ENCODE measurements at places on chromosomes 5 and 9.

DNA sequence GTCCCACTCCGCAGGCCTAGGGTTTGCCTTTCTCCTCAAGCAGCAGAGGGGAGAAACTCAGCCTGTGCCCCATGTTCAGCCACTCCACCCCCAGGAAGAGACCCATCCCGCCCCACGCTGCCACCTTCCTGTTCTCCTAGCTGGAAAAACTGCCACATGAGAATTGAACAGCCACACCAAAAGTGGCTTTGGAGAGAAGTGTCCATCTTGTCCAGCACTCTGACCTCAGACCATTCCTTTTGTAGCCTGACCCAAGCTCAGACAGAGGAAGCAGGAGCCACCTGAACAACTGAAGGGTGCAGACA is 8.3 kb upstream of the SLC25A48 start:
- no peak for DNase-seq

DNA sequence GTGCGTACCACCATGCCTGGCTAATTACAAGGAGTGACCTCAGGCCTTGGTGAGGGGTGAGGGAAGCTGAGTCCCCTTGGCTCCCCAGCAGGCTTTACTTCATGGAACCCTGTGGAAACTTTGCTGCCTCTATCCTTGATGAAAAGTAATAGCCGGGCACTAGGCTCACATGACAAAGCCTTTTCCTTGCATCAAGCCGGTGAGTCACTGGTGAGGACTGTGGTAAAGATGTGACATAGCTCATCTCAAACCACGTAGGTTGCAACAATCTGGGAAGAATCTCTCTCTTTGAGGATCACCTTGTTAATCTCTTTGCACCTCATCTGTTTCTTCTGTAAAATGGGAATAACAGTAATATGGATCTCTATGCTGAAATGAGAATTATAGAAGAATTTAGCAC is 116.3 kb upstream of the SLC25A48 start:
- DNase-seq, result no peak

- no peak for DNase-seq
These were observed 881 bp downstream of the TNFAIP8 start for GRCh38 chr5:119356612-119357188.

DNA sequence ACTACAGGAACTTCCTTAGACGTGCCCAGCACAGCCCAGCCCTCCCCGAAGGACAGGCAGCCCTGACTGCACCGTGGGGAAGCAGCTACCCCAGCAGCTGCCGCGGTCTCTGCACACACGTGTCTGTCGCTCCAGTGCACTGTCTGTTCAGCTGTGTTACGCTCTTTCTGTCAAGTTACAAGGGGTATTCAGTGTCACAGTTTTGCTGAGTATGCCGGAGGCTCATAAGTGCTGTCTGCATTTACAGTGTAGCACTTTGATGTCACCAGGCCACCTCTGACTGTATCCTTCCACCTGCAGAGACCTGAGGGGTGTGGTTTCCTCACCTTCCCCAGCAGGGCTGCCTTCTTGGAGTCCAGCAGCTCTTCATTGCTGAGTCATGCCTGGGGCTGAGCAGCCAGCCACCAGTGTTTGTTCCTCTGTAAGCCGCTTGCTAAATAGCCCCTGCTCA is 126.8 kb downstream of the EHMT1 start:
- no peak for DNase-seq

DNA sequence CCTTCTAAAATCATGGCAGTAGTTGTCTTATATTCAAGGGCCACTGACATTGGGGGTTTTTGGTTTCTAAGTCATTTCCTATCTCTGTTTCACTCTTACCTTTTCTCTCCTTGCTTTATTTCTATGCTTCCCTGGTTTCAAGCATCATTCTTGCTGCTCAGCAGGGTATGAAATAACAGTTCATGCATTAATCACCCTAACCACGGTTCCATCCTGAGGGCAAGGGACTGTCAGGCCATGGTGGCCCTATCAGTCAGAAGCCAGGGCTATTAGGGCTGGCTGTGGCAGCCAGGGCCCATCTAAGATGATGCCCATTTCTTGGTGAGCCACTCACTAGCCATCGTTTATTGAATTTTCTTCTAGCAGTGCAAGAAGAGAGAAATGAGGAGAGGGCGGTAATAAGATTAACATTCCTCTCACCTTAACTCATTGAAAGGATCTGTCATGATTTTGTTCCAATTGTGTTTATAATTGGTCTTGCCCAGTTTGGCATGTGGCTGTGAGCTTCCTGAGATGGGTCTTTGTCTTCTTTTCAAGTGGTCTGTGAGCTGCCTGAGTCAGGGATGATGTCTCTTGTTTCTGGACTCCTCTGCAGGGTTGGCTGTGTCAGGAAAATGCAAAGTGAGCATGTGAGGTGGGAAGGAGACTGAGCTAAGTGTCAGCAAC is 45.2 kb downstream of the CYSTM1 start:
- no peak for DNase-seq

DNA sequence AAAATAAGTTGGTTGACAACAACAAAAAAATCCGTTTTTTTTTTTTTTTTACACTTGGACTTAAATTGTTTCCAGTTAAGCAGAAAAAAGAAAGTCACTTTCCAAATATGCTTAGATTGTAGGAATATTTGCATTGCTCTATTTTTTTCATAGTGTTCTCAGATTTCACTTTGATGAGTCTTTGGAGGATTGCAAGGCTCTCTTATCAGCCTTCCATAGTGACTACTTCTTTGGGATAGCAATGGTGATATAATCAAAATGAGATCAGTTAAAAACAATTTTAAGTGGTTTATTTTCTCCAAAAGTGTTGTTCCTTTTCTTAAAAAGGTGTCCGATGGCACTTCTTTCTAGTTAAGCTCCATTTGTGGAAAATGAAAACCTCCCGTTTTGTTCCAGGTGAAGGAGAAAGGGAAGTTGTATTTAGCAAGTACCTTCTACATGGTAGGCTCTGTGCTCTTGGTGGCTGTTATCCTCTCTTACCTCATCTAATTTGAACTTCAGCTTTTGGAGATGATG is 3.9 kb downstream of the RASGRF2 start:
- no peak for DNase-seq

GRCh38 chr9:88574953-88575352 is 40.0 kb downstream of the NXNL2 start:
- no peak for DNase-seq

GRCh38 chr5:150489360-150490295 is 18.3 kb upstream of the NDST1 start:
- DNase-seq, result no peak

GRCh38 chr5:143398053-143398355 is 5.5 kb downstream of the NR3C1 start:
- no peak for DNase-seq

DNA sequence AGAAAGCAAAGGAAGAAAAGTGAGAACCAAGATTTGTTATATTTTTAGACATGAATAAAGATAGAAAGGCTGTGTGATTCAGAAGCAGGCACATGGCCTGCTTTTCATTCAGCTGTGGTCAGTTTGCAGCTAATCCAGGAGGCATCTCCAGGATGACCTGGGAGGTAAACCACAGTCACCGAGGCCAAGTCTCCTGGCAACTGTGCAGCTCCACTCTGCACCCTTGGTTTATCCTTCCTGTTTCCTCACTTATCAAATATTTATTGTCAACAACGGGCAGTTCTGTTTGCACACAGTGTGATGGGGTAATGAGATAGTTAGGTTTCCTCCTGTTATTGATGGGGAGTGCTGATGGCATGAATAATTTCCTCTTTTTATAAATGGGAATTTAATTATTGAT is 243.0 kb downstream of the PSAT1 start:
- no peak for DNase-seq

DNA sequence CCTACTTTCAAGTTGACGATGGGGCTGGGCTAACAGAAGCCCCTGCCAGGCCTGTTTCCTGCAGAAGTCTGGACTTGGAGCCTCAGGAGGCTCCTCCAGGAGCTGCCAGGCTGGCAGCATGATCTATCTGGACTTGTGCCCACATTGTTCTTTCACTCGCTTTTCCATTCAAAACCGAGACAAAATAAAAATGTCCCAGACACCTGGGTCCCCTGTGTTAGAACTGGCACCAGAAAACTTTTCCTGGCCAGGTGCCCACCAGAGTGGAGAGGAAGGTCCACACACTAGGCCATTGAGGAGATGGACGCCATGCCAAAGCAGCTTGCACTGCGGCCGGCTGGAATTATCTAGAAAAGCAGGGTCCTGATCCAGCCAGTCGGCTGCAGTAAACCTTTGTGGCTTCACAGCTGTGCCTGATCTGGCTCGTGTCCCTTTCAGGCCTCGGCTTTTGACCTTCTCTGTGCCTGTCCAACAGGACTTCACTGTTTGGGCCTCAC is 78.2 kb downstream of the GCNT1 start:
- no peak for DNase-seq

GRCh38 chr5:179731791-179732411 is 721 bp upstream of the MAML1 start:
- DNase-seq, result no peak

GRCh38 chr5:77697692-77698091 is 59.2 kb upstream of the OTP start:
- no peak for DNase-seq

GRCh38 chr9:108052431-108053080 is 563.0 kb upstream of the KLF4 start:
- DNase-seq, result no peak

- no peak for DNase-seq
These were observed 670 bp upstream of the KIF2A start for GRCh38 chr5:62305358-62305714.

DNA sequence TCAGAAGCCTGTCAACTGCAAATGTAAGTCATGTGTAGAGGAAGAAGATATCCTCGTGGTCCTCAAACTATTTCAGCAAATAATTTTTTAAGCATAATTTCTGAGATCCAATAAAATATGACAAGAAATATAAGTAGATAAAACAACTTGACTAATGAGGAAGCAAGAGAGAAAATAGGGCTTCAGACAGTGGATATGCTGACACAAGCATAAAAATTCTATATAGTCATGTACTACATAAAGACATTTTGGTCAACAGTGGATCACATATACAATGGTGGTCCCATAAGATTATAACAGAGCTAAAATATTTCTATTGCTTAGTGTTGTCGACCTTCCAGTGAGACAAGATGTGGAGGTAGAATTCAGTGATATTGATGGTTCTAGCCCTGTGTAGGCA is 42.2 kb upstream of the IZUMO3 start:
- DNase-seq, result no peak

GRCh38 chr9:113481176-113481787 is 17.8 kb downstream of the RGS3 start:
- DNase-seq, result no peak

DNA sequence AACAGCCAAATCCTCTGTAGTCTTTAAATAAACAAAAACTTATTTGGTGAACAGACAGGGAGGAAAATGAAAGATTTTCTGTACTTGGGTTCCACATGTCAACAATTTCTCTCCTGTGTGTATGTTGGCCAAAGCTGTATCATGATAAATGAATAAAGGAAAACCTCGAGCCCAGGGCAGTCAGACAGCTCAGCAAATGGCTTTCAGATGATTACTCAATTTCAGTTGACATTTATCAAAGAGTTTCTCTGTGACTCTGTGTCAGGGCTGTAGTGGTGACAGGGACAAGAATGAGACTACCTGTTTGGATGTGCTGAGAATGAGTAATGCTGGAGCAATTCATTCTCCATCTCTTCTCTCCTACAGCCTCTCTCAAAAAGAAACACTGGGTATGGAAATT is 45.7 kb upstream of the PTGS1 start:
- no peak for DNase-seq

DNA sequence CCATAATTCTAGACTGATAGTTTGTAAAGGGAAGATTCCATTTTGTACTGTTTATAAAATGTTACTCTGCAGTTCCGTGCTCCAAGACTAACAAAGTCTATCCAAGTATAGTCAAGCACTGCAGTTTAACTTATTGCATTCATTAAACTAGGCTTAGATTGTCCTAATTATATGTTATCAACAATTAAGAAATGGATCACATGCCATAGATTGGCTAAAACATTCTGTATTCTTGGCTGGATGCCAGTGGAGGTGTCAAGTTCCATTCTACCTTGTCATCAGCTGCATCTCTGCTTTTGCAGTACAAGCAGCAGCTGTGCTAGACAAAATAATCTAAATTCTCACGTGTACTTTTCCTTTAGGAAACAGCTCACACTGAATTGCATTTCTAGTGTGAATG is 69.4 kb upstream of the MEF2C start:
- DNase-seq, result peak; percentile 60

DNA sequence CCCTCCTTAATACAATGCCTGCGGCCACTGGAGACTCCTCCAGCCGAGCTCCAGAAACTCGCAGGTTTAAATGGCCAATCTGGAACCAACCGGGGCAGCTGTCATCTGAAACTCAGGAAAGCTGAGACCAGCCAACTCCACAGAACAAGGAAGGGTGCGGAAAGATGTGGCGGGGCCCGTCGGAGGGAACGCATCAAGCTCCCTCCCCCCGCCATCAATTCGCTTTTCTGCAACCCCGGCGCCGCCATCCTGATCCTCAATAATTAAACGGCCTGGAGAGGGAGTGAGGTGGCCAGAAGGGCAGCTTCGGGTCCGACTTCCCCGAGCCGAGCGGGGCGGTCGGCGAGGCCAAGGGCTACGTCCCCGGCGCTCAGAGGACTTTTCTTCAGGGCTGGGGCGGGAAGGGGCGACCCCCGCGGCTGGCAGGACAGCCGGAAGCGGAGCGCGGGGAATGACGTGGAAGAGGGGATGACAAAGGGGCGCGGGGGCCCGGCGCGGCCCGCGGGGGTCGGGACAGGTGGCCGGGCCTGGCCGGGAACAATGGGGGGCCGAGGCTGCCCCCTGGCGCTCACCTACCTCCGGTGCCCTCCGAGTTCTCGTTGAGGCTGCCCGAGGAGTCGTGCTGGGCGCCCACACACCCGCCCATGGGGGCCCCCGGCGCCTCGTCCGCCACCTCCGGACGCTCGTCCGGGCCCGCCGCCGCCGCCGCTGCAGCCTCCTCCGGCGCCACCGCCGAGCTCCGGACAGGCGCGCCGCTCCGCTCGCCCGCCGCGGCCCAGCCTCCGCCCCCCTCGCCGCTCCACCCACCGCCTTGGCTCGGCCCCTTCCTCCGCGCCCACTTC is at the start of gene UBTD2:
UBTD2 (minus strand) TSS at position 745 of the 842 bp plus-strand sequence; CDS start at position 646, 99 bp downstream.
- peak; percentile 77 for DNase-seq

- no peak for DNase-seq
These were observed 18.8 kb upstream of the SLC6A3 start for GRCh38 chr5:1464096-1464446.

- DNase-seq, result no peak
These were observed 173.7 kb downstream of the GABRB2 start for GRCh38 chr5:161372682-161373344.

DNA sequence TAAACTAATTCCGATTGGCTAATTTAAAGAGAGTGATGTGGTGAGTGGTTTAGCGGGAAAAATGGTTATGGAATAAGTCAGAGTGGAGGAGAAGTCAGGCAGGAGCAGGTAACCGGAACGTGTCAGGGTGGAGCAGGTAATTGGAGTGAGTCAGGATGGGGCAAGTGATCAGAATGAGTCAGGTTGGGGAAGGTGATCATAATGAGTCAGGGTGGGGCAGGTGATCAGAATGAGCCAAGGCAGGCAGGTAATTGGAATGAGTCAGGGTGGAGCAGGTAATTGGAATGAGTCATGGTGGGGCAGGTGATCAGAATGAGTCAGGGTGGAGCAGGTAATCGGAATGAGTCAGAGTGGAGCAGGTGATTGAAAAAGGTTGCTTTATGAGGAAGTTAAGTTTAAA is 101.4 kb downstream of the TMEM167A start:
- DNase-seq, result no peak

Data from DMS 273 treated with DMSO at 0.1 percent for 48 hours (cell line).